Hair follicular keratinocyte (primary cell): ENCODE measurements at places on chromosomes 16 and 17. TPM values are rescaled to one million over a fixed set of nuclear protein-coding genes. Genes with fewer than 3 reads are reported as not detected.

Gene IL21R
- total RNA-seq, result 0.19 TPM in 1 of 2 replicates, not detected in the other

Gene PLEKHM1
- total RNA-seq, result 16.4 and 28.2 TPM in 2 replicates

Gene TXNDC11
- total RNA-seq, result 31.9 and 37.7 TPM in 2 replicates

Gene ATP1B2
- not detected in 2 replicates for total RNA-seq

Gene GAST
- total RNA-seq, result not detected in 2 replicates
